Tibial nerve (tissue), 4 donors: ENCODE measurements at places on chromosomes 6 and 20. TPM values are rescaled to one million over a fixed set of nuclear protein-coding genes. Genes with fewer than 3 reads are reported as not detected.

Gene CHMP4B
- total RNA-seq = 74.7 TPM

Gene BANF2
- total RNA-seq = not detected

Gene BMP6
- total RNA-seq = 4.8 TPM

Gene C6orf132
- 0.22 TPM for total RNA-seq

Gene ABRACL
- 2.2 TPM for total RNA-seq

Gene ZKSCAN8
- 26.4 TPM for total RNA-seq

Gene RAD21L1
- not detected for total RNA-seq

Gene ASIP
- not detected for total RNA-seq

Gene RPS6KA2
- total RNA-seq = 153 TPM

Gene CGAS
- total RNA-seq = 6.9 TPM

Gene DYNLT2
- 5.7 TPM for total RNA-seq

Gene TTK
- total RNA-seq = 15.9 TPM
